ENCODE measurements at places on chromosomes 4 and X.

- no peak for DNase-seq
Observed at GRCh38 chr4:175779081-175779620, 32.9 kb downstream of the GPM6A start.

GRCh38 chr4:6715704-6716017 is 313 bp upstream of the BLOC1S4 start:
- DNase-seq, result no peak

DNA sequence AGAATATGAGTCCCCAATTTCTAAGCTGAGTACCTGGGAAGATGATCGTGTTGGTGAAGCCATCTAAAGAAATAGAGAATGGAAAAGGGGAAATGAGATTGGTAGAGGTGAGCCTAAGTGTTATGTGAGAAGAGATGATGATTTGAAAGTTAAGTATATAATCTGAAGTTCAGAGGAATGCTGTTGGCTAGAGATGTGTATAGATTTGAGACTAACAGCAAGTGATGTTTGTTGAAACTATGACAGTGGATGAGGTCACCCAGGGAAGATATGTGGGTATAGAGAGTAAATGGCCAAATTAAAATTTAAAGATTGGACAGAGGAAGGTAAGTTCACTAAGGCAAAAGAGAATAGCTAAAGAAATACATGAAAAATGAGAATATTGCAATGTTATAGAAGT is 324.2 kb downstream of the MAPK10 start:
- DNase-seq, result no peak

- DNase-seq, result peak; percentile 25
Observed at GRCh38 chr4:185640811-185641675, 105.7 kb upstream of the PDLIM3 start.

DNA sequence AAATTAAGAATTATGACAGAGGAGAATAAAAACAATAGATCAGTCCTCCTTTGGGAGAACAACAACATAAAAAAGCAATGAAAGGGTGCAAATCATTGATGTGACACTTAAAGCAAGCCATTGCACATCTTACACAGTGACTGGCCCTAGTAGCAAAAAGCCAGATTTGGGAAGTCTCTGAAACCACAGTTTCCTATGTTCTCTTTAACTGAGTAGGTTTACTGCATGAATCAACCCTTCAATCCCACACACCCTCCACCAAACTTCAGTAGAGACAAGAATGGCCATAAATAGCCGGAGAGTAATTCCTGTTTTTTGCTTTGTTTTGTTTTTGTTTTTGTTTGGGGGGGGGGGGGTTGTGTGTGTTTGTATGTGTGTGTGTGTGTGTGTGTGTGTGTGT is 180.8 kb downstream of the VEGFC start:
- no peak for DNase-seq

DNA sequence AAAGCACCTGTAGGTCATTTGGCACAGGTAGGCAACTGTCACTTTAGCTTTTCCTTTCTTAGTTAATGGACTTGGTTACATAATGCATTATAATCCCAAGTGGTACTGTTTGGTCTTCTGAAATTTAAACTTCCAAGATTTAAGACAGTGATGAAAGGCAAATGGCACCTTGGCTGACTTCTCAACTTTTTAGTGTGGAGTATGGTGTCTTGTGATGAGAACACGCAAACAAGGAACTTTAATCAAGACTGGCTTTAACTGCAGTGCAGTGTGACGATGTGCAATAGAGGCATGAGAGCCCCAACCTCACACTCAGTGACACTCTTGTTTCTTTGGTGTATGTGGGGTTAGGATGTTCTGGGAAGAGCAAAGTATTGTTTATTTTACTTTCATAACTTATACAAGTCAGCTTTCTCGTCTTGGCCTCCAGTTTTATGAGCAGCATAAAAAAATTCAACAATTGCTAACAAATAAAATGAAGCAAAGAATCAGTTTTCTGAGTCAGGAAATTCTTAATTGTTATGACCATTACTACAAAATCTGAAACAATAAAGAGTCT is 171.9 kb downstream of the MAD2L1 start:
- DNase-seq, result no peak

- DNase-seq, result no peak
Observed at GRCh38 chr4:168409089-168409801, 71.0 kb downstream of the DDX60L start.

DNA sequence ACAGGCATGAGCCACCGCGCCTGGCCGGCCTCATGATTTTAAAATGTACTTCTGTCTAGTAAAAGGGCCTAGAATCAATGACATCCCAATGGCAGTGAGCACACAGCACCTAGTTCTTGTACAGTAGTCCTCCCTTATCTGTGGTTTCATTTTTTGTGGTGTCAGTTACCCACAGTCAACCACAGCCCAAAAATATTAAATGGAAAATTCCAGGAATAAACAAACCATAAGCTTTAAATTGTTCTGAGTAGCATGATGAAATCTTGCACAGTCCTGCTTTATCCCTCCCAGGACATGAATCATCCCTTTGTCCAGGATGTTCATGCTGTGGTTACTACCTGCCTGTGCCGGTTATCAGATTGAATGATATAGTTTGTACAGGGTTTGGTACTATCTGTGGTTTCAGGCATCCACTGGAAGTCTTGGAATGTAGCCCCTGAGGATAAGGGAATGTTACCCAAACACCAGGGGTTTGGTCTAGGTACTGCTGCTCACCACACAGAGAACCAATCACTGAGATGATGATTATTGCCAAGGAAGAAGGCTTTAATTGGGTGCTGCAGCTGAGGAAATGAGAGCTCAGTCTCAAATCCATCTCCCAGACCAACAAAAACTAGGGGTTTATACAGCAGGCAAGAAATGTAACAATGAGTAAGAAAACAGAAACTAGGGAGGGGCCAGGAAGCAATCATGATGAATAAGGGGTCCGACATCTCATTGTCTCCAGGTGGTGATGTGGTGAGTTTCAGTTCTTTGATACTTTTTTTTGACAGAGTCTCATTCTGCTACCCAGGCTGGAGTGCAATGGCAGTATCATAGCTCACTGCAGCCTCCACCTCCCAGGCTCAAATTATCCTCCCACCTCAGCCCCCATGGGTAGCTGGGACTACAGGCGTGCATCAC is 16.2 kb upstream of the FHL1 start:
- no peak for DNase-seq

- DNase-seq, result no peak
Observed at GRCh38 chrX:28321286-28321685, 266.0 kb upstream of the IL1RAPL1 start.

- no peak for DNase-seq
Observed at GRCh38 chr4:26900765-26901164, 40.1 kb downstream of the STIM2 start.

- DNase-seq, result no peak
Observed at GRCh38 chrX:39907964-39908661, 189.6 kb downstream of the BCOR start.

- DNase-seq, result no peak
Observed at GRCh38 chrX:151081016-151081415, 95.4 kb upstream of the GPR50 start.

DNA sequence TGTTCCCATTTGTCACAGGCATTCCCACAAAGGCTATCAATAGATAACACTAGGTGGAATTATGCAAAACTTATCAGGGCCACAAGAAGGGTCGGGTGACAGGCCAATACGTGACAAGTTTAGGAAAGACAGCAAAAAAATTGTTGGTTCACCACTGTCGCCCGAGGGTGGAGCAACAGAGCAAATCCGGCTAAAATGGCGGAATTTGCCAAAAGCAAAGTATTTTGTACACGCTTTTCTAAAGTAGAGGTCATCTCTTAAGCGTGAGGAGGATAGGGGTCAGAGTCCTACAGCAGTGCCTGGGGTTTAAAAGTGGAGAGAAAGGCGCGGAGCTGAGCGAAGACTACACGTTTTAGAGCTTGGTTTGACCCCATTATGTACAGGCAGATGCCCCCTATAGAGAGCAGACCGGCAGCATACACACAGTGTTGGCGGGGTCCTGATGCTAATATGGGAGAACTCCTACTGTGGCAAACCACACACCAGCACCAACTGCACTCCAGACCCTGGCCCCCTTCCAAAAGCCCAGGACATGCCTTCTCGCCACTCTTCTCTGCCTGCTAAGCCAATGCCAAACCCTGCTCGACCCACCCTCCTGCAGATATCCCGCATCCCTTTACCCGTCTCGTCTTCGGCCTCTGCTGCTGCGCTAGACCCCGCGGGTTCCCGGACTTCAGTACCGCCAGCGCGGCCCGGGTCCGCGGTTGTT is 733 bp downstream of the CCNA2 start:
- DNase-seq, result no peak

DNA sequence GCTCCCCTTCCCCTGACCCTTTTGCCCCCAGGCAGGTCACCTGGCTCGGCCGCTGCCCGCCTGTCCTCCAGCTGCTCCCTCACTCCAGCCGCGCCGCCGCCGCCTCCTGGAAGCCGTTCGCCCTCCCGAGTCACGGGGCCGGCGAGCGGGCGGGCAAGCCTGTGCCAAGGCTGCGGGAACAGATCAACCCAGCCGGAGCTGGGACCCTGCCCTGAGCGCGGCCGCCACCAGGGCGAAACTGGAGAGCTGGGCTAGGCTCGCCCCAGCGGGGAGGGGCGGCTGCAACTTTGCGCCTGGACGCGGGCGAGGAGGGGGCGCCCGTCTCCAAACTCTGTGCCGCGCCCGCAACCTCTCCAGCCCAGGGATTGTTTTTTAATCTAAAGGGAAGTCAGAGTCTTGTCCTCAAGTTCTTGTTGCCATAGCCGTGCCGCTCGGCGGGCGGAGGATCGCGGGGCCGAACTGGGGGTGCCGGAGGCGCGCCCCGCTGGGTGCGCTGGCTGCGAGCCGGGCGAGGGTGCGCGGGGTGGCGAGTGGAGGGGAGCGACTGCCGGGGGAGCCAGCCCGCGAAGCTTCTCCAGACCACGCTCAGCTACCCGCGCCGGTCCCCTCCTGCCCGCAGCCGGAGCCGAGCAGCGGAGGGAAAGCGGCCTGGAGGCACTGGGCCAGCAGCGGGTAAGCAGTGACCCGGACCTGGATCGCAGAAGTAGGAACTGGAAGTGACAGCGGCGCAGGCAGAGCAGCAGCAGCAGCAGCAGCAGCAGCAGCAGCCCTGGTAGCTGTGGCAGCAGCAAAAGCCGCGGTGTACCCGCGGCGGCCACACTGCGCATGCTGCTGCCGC is 13.4 kb downstream of the ARHGEF6 start:
- DNase-seq, result no peak

GRCh38 chr4:185728893-185729292 is 83.1 kb downstream of the SORBS2 start:
- no peak for DNase-seq

DNA sequence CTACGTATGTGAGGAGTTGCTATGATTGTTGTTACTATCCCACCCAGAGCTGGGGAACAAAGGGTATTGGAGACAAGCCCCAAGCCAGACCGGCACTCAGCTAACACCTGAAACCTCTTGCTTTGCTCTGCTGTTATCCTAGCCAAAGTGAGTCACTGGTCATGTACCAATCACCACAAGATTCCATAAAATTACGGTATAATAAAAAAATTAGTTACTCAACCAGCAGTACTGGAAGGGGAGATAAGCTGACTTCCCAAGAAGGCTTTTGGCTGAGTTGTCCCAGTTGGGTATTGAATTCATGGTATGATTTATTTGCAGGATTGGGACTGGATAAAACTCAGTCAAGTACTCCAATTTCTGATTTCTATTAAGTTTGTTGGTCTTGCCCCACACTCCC is 5.3 kb downstream of the EDA2R start:
- no peak for DNase-seq

DNA sequence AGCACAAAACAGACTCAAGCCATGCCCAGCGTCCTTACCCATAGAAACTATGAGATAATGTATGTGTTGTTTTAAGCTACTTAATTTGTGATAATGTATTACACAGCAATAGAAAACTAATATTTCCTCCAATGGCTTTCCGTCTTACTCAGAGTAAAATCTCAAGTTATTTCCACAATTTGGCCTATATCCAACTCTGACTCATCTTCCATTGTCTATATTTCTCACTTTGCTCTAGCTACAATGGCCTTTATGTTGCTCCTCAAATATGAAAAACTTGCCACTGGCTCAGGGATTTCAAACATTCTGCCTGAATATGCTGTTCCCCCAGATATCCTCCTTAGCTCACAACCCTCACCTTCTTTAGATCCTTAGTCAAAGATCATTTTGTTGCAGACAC is 31.6 kb downstream of the IQCM start:
- no peak for DNase-seq

DNA sequence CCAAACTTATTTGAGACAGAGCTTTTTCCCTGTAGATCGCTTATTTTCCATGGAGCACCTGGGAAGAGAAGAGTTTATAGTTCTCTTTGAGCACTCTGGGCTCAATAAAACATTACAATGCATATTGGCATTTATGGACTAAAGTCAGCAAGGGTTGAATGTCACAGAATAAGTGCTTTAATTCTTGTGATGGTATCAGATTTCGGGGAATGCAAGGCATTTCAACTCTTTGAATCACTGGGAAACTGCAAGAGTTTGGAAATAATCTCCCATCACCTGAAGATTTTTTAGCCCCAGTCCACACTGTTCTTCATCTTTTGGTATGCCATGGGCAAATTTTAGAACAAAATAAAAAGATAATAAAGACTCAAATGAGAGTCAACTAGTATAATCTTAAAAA is 111.5 kb upstream of the WDFY3 start:
- DNase-seq, result no peak

DNA sequence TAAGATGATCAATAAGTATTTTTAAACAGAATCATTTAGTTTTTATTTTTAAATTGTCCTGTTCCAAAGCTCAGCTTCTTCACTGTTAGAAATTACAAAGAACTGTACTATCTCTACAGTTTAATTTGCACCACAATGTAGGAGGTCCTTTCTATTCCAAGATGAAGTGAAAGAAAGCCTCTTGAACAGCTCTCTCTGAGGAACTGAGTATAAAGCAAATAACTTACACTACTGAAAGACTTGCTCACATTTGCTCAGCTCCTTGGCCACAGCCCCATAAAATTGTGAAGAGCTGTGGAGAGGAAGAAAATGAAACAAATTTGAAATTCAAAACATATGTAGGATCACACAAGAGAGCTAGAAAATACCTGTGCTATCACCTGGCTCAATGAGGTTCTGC is 68.6 kb downstream of the ENPEP start:
- no peak for DNase-seq

DNA sequence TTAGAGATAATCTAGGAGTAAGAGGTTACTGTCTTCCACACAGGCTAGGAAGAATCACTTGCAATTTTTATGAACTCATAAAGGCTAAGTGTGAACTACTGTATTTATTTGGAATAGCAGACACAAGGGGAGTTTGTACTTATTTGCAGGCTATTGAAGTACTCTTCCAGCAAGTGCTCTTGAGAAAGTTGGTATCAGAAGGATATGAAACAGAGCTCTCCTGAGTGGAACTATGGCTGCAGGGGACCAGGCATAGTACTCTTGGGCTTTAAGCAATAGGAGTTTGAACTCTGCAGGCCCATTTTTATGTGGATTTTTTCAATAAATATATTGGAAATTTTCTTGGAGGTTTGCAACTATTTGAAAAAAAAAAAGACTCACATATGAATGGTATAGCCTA is 756.3 kb upstream of the ATOH1 start:
- DNase-seq, result no peak

- peak; percentile 44 for DNase-seq
Observed at GRCh38 chr4:125317525-125317877, 2.7 kb downstream of the FAT4 start.
